Activated CD4-positive, alpha-beta T cell treated with anti-CD3 and anti-CD28 coated beads, Interleukin-2, Interleukin-4, amounts not matched to agents 100 ng/mL and 50 ng/mL, durations not matched to agents 16 hours and 8 hours (primary cell): ENCODE measurements at places on chromosomes 7 and 10.

DNA sequence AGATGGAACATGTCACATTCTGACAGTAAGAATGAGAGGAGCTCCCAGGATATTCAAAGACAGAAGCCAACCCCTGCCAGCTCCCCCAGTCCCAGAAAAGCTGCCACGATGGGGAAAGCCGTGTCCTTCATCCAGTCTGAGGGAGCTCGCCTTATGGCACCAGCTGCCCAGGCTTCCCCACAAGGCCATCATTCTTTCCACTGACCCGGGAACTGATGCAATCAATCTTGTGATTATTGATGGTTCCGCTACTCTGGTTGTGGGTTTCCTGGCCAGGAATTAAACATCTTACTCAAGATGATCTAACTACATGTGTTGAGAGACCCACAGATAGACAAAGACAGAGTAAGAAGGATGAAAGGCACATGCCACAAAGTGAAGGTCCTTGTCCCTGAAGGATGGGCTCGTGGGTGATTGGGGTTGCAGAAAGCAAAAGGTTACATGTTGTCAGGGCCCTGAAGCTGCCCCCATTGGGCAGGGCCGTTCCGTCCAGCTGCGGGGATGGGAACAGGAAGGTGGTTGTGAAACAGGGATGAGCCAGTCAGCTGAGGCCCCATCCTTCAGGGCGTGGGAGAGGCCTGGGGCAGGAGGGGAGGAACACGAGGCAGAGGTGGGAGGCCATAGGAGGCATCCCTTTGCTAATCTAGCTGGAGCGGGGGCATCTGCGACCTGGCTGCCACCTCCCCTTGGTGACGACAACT is 127.6 kb downstream of the OAT start:
- DNase-seq, result peak; percentile 6

GRCh38 chr7:45125193-45125904 is 13.9 kb upstream of the TBRG4 start:
- DNase-seq, result no peak

GRCh38 chr7:149440222-149440621 is 20.6 kb downstream of the ZNF777 start:
- peak; percentile 13 for DNase-seq

- DNase-seq, result no peak
Measured at GRCh38 chr7:55032069-55032699, 13.4 kb downstream of the EGFR start.

DNA sequence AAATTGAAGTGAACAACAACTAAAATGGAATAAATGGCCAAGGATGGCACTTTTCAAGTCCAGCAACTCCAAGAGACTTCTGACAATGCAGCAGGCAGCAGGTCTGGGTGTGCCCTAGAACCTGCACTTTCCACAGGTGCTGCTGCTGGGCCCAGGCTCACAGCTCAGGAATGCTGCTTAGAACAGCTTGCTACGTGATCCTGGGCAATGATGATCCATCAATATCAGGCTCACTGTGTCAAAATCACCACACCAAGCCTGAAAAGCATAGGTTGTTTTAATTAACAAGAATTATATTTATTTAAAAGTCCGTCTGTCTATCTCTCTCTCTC is 148.4 kb downstream of the TNS3 start:
- no peak for DNase-seq

DNA sequence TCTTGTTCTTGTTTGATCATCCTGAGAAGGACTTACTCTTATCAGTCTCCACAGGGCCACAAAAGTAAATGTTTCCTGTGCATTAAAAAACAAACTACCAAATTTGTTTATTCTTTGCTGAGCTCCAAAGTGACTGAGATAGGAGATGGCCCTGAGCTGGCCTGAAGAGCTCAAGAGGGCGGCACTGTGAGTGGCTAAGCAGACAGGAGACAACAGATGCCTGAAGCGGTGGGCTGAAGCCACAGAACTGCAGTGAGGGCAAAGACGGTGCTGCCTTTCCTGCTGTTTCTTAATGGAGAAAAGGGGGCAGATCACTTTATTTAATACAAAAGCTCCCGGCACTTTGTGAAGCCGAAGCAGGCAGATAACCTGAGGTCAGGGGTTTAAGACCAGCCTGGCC is 379.6 kb downstream of the ARL4A start:
- DNase-seq, result no peak

DNA sequence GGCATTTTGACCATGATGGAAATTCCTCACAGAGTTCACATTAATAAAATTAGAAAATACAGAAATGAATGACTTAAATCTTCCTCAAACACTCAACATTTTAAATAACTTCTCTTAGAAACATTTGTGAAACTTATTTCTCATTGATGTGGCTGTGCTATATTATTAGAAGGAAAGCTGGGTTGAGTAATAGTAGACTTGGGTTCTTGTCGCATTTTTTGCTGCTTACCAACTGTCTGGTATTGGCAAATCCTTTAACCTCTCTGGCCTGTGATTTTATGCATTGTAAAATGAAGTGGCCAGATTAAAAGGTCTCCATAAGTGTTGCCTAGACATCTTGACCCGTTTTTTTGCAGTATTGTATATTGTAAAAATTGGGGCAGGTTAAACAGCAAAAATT is 66.5 kb downstream of the VPS50 start:
- no peak for DNase-seq

DNA sequence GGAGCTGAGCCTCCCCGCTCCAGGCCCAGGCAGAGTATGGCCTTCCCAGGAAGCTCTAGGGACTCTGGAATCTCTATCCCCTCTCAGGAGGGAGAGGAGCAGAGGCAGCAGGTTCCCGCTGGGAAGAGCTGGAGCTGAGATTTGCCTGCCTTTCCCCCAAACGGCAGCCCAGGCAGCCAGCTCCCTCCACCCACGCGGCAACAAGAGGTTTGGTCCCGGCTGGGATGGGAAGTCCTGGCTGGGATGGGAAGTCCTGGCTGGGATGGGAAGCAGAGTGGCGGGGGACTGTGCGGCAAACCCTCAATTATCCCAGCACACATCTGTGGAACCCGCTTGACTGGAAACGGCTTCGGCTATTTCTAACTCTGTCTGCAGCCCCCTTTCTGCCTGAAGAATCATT is 223.0 kb downstream of the ELFN1 start:
- DNase-seq, result no peak

- DNase-seq, result no peak
Measured at GRCh38 chr7:157775021-157775559, 438.3 kb downstream of the DNAJB6 start.

DNA sequence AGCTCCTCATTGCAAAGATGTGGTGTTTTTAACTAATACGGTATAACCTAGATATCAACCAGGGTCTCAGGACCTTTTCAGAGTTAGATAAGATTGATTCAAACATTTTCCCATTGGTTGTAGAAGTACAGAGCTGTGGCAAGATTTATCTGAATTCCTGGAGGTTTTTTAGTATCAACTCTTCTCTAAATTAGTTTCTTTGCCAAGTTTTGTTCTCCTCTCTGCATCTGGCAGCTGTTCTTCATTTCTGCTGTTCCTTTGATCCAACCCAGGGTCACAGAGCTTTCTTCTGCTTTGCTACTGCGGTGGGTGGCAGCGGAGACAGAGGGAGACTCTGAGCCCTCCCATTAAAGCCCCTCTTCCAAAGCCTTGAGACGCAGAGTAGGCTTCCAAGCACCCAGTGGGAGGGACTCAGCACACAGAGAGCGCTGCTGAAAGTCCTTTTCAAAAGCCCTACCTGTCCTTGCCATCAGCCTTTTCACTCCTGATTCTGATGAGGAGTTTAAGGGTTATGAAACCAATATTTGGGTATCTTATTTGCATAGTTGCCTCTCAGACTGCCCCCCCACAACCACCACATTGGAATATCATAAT is 146.3 kb upstream of the EEPD1 start:
- no peak for DNase-seq

GRCh38 chr10:24872790-24873182 is 79.6 kb downstream of the PRTFDC1 start:
- no peak for DNase-seq

- no peak for DNase-seq
Measured at GRCh38 chr7:111871283-111871682, 309.0 kb upstream of the IMMP2L start.

DNA sequence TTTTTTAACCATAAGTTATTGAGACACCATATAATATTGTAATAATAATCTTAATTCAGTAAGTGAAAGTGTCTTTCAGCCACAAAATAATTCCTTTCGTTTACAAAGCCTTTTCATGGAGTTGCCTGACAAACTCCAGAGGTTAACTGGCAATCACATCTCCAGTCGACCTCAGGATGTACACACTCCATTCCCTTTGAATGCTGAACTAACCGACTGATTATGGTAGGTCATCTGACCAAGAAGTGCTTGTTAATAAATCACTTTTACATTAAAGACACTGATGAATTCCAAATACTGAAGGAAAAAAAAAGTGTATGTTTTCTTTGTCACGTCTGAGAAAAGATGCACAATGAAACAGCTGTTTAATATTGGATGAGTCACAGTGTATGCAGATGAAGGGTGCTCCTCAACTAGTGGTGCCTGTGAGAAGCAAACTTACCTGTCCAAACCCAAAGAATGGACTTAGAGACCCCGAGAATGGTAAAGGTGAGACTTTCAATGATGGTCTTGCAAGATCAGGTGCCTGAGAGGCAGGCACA is 348.1 kb upstream of the VWC2 start:
- no peak for DNase-seq

- no peak for DNase-seq
Measured at GRCh38 chr10:87594864-87595263, 64.8 kb upstream of the PAPSS2 start.

GRCh38 chr7:134744569-134744968 is 34.9 kb upstream of the CALD1 start:
- no peak for DNase-seq

GRCh38 chr10:115653473-115653872 is 560.3 kb downstream of the ATRNL1 start:
- DNase-seq, result no peak

- no peak for DNase-seq
Measured at GRCh38 chr7:44471436-44471835, 19.0 kb downstream of the NUDCD3 start.

GRCh38 chr7:101993311-101993710 is 175.9 kb downstream of the CUX1 start:
- no peak for DNase-seq

GRCh38 chr7:11346302-11346701 is 372.6 kb downstream of the PHF14 start:
- no peak for DNase-seq

GRCh38 chr7:66967029-66967428 is 28.4 kb downstream of the SBDS start:
- DNase-seq, result no peak

DNA sequence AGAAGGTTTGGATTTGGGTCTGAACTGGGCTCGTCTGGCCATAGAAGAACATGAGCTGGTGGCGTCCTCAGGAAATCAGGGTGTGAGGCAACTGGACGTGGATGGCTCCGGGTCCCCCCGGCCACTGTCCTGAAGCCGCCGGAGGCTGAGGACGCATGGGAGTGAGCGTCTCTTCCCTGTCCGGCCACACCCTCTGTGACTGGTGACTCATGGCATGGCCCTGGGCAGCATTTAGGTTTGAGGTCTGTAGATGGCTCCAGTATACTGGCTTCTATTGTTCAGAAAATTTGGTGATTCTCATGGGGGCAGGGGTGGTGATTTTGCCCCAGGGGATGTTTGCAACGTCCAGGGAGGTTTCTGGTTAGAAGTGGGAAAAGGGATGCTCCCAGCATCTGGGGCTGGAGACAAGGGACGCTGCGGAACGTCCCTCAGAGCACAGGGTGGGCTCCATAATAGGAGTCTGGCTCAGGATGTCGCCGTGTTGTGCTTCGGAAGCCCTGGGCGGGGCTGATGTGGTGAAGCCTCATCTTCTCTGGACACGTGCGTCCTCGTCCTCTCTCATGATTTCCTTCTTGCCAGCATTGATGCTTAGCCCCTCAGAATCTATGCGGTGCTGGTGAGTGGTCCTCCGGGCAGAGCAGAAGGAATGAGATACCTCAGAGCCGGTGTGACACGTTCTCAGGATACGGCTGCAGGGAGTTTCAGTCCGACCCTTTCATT is 49.9 kb downstream of the PITRM1 start:
- DNase-seq, result no peak

GRCh38 chr10:5628451-5629302 is 37.7 kb downstream of the ASB13 start:
- DNase-seq, result peak; percentile 66

- no peak for DNase-seq
Measured at GRCh38 chr10:74901301-74901700, 74.9 kb downstream of the KAT6B start.

DNA sequence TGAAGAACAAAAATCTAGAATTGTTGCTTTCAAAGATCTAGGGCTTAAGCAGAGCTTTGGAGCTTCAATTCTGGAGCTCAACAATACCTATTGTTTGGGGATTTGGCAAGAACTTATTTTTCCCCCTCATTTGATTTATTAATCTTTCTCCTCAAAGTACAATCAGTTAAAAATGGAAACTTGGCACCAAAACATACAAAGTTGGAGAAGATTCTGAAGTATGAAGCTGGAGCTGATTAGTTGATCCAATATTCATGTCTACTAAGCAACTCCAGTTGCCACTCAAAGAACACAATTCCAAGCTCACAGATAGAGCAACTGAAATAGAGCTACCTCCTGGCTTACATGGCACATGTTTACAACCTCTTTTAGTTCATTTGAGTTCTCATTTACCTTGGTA is 3.8 kb downstream of the FAM13C start:
- DNase-seq, result no peak

DNA sequence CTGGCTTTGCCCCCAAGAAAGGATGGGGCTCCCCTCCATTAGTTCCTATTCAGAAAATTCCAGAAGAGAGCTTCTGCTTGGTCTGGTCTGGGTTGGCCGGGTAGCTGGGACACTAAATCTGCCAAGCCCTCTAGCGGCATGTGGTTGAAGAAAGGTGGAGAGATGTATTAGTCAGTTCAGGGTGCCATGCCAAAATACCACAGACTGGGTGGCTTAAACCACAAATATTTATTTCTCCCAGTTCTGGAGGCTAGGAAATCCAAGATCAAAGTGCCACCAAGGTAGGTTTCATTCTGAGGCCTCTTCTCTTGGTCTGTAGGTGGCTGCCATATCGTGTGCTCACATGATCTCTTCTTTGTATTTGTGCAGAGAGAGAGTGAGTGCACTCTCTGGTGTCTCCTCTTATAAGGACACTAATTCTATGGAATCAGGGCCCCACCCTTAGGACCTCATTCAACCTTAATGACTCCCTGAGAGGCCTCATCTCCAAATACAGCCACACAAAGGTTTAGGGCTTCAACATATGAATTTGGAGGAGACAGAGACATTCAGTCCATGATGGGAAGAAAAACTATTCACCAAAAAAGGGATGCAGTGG is 38.7 kb upstream of the MTPAP start:
- no peak for DNase-seq

DNA sequence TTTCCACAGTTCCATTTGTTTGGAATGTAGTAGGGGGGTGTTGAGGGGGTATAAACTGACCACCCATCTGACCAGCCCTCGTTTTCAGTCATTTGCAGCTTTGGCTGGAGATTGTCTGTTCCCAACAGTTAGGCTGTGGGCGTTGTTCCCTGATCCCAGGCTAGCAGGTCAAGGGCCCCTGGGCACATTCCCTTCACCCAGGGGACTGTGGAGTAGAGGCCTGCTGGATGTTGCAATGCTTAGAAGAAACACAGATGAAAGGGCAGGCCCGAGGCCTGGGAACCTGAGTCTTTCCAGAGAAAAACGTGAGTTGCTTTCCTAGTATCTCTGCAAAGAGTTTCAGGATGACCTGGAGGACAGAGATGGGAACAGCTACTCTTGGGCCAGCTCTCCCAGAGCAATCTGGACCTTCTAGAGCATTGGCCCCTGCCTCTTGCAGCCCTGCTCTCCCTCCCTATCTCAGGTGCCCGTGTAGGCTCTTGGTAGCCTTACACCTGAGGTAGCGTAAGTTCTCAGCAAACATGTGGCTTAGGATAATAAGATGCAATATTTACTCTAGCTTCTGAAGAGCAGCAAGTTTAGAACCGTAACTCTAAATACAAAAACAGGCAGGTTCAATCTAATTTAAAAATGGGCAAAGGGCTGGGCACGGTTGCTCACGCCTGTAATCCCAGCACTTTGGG is 99.4 kb upstream of the EFCAB10 start:
- no peak for DNase-seq
